Femur (tissue), 1 donor: ENCODE measurements at places on chromosomes 3 and 15.

DNA sequence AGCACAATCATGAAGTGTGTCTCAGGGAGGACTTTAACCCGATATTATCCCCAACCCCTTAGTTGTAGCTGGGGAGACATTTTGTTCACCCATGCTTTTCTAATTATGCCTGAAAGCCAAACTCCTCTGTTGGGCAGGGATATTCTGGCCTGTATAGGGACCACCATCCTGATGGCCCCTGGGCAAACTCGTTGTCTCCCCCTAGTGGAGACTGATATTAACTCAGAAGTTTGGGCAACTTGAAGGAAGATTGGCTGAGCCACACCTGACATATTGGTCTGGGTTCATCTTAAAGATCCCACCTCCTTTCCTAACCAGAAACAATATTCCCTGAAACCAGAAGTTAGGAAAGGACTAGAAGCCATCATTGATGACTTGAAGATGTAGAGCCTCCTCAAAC lies 42.3 kb downstream of the TM4SF18 start:
- no peak for DNase-seq

GRCh38 chr15:77986891-77987764 lies 90.4 kb downstream of the TBC1D2B start:
- no peak for DNase-seq

GRCh38 chr15:58639992-58640391 lies 109.5 kb downstream of the ADAM10 start:
- no peak for DNase-seq

- DNase-seq = no peak
These were observed 893.5 kb downstream of the TUSC7 start for GRCh38 chr3:117603097-117603496.

DNA sequence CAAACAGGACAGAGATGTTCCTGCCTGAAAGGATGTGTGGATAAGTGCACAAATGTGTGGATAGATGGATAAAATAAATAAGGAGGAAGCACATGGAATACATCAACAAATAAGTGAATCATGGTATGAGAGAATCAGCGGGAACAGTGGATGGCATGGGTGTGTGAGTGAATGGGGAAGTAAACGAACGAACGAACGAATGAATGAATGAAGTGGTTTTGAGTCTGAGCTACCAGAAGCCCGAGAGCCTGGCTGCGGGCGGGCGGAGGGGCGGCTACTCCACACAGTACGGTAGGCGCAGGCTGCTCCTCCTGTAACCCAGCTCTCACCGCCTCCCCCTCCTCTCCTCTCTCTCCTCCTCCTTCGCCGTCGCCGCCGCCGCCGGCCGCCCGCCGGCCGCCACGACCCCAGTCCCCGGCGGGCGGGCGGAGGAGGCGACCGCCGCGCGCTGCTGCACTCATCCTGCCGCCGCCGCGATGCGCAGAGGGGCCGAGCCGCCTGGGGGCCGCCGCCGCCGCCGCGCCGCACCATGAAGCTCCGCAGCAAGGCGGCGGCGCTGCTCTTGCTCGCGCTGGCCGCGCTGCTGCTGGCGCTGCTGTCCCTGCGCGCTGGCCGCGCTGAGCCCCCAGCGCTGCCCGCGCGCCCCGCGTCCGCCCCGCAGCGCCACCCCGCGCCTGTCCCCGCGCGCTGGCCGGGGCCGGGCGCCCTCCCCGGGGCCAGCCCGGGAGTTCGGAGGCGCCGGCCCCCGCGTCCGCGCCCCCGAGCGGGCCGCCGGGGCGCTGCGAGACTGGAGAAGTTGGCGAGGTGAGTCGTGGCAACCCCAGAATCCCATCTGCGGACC lies at the start of gene GXYLT2:
GXYLT2 (plus strand) TSS at position 342 of the 841 bp plus-strand sequence; CDS start at position 530, 188 bp downstream.
- peak; percentile 89 for DNase-seq

DNA sequence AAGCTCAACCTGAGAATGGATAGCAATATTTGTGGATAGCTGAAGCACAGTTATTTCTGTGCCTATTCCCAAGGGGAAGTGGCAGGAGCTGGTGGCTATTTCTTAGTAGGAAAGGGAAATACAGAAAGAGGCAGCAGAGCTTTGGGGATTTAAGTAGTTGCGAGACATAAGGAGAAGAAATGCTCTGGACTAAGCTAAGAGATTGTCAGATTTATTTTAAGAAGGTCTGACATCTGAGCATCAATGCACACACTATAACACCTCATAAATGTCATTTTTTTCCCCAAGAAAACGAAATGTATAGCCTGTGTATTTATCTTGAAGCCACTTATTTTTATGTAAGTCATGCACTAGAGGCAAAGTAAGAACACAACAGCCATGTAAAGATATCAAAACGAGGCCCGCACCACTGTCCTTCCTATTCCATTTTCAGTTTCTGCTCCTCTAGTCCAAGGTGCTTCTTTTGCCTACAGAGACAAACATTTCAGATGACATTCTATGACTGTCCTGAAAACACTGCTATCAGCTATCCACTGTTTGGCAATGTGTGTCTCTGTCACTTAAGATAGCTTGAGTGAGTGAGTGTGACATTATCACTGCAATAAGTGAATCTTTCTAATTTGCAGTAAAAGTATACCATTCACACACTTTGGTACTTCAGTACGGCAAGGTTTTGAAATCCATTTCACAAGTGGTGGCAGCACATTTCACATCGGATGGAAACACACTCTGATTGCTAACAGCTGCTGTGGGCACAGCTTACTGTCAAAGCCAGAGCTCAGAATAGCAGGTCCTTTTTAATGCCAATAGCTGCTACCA lies 62.7 kb upstream of the ICE2 start:
- DNase-seq = peak; percentile 32

DNA sequence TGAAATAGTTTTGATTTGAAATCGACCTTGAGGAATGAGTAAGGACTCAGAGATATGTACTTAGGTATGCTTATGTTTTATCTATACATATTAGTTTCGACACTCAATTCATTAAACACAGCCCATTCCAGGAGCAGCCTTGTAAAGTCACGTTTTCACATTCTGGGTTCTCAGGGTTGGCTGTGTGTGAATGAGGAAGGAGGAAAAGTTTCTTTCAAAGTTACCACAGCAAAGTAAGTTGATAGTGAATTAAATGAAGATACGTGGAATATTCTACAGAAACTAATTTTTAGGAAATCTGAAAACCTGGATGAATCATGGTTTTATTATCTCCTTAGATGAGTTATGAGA lies 133.5 kb downstream of the C3orf38 start:
- no peak for DNase-seq

GRCh38 chr15:77118882-77119321 lies 48.0 kb upstream of the TSPAN3 start:
- peak; percentile 74 for DNase-seq

DNA sequence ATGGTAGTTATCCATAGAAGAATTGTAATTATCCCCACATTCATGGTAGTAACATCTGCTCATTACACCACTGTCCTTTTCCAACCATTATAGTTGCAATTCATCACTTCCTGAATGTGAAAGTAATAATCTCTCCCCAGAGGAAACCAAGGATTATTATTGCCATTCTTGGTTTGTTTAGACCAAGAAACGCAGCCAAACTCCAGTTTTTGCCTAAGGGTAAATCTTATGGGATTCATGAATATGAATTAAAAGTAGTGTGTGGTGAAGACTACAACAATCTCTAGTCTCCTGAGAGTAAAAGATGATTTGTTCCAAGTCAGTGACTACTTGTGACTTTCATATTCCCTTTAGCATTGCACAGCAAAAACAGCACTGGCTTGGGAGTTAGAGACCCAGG lies 45.7 kb upstream of the ABI3BP start:
- DNase-seq = no peak
